Glomerular endothelial cell (primary cell): ENCODE measurements at places on chromosomes 11 and 22. TPM values are rescaled to one million over a fixed set of nuclear protein-coding genes. Genes with fewer than 3 reads are reported as not detected.

Gene BBS1
- total RNA-seq: 42.0 and 47.0 TPM in 2 replicates

Gene SLC22A8
- not detected in 2 replicates for total RNA-seq

Gene RAG1
- total RNA-seq: 3.0 and 3.8 TPM in 2 replicates

Gene HTR3B
- not detected in 2 replicates for total RNA-seq

Gene BTG4
- total RNA-seq: not detected in 2 replicates

Gene GPHA2
- not detected in 2 replicates for total RNA-seq

Gene CLTCL1
- total RNA-seq: 2.1 and 7.8 TPM in 2 replicates

Gene SLC22A9
- total RNA-seq: not detected in 2 replicates

Gene MPZL3
- total RNA-seq: 4.1 and 4.7 TPM in 2 replicates

Gene CDKN1C
- total RNA-seq: 8.1 and 10.1 TPM in 2 replicates

Gene MALAT1
- 3,312 and 7,796 TPM in 2 replicates for total RNA-seq

Gene UCP3
- 0.10 and 1.4 TPM in 2 replicates for total RNA-seq

Gene CBLIF
- not detected in 2 replicates for total RNA-seq

Gene POU2AF1
- not detected in 2 replicates for total RNA-seq

Gene MS4A6A
- total RNA-seq: 2.9 and 7.5 TPM in 2 replicates

Gene POU2F3
- 2.2 TPM in 1 of 2 replicates, not detected in the other for total RNA-seq

Gene LMO2
- total RNA-seq: 47.8 and 67.6 TPM in 2 replicates

Gene MMP11
- 17.9 and 21.2 TPM in 2 replicates for total RNA-seq

Gene RBMXL2
- total RNA-seq: not detected in 2 replicates

Gene BRSK2
- total RNA-seq: 0.15 and 0.93 TPM in 2 replicates

Gene NXPE1
- not detected in 2 replicates for total RNA-seq

Gene KIF18A
- 3.1 and 3.4 TPM in 2 replicates for total RNA-seq

Gene SNX32
- 0.63 TPM in 1 of 2 replicates, not detected in the other for total RNA-seq

Gene TSG101
- total RNA-seq: 91.4 and 114 TPM in 2 replicates

Gene UPK2
- total RNA-seq: not detected in 2 replicates

Gene SPON1
- total RNA-seq: 0.47 and 17.1 TPM in 2 replicates

Gene PANX3
- total RNA-seq: not detected in 2 replicates

Gene NRIP3
- 8.4 and 18.3 TPM in 2 replicates for total RNA-seq

Gene LARGE2
- not detected in 2 replicates for total RNA-seq

Gene RNF26
- 14.4 and 19.4 TPM in 2 replicates for total RNA-seq

Gene MS4A4A
- total RNA-seq: not detected in 2 replicates

Gene OR2AG1
- total RNA-seq: not detected in 2 replicates

Gene NAV2
- 40.6 and 42.0 TPM in 2 replicates for total RNA-seq

Gene LMF2
- total RNA-seq: 82.2 and 93.8 TPM in 2 replicates

Gene TUBA8
- 0.19 and 1.8 TPM in 2 replicates for total RNA-seq

Gene CNTF
- 0.78 and 2.8 TPM in 2 replicates for total RNA-seq

Gene SOX6
- 0.24 and 0.29 TPM in 2 replicates for total RNA-seq

Gene ARCN1
- total RNA-seq: 140 and 158 TPM in 2 replicates

Gene TRIM66
- total RNA-seq: 4.0 and 4.7 TPM in 2 replicates

Gene OR51B4
- total RNA-seq: not detected in 2 replicates

Gene CRYBA4
- not detected in 2 replicates for total RNA-seq

Gene RAB3IL1
- 3.7 and 6.2 TPM in 2 replicates for total RNA-seq

Gene ME3
- 35.1 and 37.1 TPM in 2 replicates for total RNA-seq

Gene SEC14L6
- total RNA-seq: 0.05 and 0.12 TPM in 2 replicates

Gene CRYBB1
- not detected in 2 replicates for total RNA-seq

Gene P2RX6
- total RNA-seq: 0.18 TPM in 1 of 2 replicates, not detected in the other

Gene GGTLC2
- not detected in 2 replicates for total RNA-seq

Gene OR5AK2
- total RNA-seq: not detected in 2 replicates

Gene IGF2
- total RNA-seq: 8.8 and 50.6 TPM in 2 replicates

Gene KCNQ1
- total RNA-seq: 0.05 and 1.1 TPM in 2 replicates

Gene MS4A15
- total RNA-seq: not detected in 2 replicates

Gene MS4A6E
- total RNA-seq: not detected in 2 replicates

Gene GDPD4
- not detected in 2 replicates for total RNA-seq

Gene TRIM49
- not detected in 2 replicates for total RNA-seq

Gene PKNOX2
- total RNA-seq: 0.29 and 0.76 TPM in 2 replicates

Gene OR10A2
- not detected in 2 replicates for total RNA-seq

Gene ELF5
- total RNA-seq: not detected in 2 replicates

Gene MRGPRF
- 0.24 TPM in 1 of 2 replicates, not detected in the other for total RNA-seq

Gene VSIG10L2
- total RNA-seq: not detected in 2 replicates
